T-helper 9 cell (primary cell): ENCODE measurements at places on chromosomes 1 and 21.

- no peak for DNase-seq
These were observed 167.9 kb downstream of the DYRK1A start for GRCh38 chr21:37534431-37534830.

DNA sequence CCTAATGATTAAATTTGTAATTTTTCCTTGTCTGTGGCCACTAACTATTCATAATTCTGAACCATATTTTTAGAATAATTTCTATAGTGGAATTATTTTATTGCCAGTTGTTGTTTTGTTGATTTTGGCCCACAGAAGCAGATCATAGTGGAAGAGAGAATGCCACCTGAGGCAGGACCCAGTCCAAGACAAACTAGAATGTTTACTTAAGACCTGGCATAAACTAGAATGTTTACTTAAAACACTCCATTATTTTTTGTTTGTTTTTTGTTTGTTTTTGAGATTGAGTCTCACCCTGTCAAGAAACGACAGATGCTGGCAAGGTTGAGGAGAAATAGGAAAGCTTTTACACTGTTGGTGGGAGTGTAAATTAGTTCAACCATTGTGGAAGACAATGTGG, 310.2 kb downstream of the MRPL39 start:
- DNase-seq: no peak

DNA sequence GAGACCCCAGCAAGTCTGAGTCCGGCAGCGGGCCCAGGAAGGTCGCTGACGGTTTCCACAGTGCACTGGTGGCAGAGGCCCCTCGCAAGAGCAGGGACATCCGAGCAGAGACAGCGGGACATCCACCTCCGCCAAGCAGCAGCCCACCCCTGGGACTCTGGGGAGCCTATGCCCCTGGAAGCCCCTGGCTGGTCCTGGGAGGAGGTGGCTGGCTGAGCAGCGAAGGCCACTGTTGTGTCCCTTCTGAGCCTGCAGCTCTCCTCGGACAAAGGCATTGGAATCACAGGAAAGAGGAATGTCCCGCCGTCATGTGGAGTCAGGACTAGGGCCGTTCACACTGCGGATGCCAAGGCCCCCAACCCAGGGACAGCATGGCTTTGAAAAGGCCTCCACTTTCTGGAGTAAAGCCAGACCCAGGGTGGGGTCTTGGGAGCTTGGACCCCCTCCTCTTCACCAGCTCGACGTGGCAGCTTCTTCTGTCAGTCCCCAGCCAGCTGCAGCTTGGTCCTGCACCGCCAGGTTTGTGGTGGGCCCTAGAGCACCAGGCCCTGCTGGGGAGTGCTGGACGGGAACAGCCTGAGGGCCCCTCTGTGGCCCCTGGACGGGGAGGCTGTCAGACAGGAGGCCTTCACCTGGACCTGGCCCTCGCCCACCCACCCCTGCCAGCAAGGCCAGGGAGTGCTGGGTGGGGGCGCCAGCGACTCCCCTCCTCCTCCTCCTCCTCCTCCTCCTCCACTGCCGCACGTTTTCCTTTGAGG, 1.4 kb downstream of the MEGF6 start:
- DNase-seq: no peak

DNA sequence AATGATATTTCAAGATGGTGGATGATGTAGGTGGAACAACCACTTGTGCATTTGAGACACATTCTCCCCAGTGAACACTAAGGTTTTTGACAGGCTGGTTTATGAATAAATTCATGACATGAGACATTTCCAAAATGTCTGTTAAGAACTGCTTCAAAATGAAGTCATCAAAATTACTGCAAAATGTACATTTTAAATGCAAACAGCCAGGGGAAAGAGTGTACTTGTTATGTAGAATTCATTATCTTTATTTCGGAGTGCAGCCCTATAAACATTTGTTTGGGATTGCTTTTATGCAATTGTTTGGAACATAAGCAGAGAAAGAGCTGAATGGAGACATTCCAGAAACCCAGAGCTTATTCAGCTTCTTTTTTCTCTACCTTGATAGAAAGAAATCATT, 49.5 kb downstream of the DSCAM start:
- DNase-seq: no peak

- no peak for DNase-seq
These were observed 143.5 kb upstream of the ESRRG start for GRCh38 chr1:216866714-216867113.

- DNase-seq: no peak
These were observed 1.7 kb downstream of the NR5A2 start for GRCh38 chr1:200029035-200029821.

- no peak for DNase-seq
These were observed 45.3 kb downstream of the AKNAD1 start for GRCh38 chr1:108811611-108812010.

DNA sequence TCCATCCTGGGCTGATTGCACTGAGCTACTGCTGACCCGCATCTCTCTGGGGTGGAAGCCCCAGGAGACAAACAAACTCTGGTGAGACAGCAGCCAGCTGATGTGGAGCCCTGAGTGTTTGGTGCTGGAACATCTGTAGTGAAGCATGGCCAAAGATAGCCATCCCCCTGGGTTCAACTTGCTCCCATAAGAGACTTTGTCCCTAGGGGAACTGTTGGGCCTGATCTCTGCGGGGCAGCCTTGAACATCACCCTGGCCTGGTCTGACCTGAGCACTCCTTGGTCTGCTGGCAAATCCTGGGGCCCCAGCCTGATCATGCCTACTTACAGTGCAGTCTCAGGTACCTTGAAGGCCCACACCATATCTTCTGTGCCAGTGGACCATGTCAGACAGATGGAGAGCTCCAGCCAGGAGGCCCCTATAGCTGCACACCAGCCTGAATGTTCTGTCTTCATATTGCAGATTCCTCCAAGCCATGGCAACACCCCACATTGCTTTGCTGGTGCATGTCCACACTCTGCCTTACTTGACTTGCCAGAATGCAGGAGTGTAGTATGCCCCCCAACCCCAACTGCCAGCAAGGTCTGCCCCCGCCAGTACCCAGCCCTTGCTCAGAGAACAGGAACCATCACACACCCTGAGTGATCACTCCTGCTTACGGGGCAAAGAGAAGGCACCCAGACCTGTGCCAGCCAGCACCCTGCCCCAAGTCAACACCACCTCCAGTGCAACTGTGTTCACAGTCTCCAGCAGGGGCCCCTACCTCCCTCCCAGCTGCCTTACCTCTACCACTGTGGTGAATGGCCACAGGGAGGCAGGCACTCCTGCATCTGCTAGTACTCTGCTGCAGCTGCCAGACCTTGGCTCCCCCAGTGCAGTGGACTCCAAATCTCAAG, 690.5 kb upstream of the NR5A2 start:
- no peak for DNase-seq

DNA sequence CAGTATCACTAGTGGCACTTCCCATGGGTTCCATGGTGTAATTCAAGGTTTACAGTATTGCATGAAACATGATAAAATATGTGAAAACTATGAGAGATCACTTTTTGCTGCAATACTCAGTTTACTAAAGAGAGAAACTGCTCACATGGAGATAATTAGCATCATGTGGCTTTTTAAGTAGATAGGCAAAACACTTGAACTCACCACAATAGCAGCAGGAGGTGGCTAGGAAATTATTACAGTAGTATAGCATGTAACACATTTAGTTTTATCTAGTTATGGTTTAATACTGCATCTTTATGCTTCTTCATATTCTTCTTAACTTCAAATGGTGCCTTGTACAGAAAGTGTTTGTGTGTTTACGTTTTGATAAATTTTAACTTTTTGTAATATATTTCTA, 698.5 kb upstream of the BRINP3 start:
- no peak for DNase-seq

GRCh38 chr1:240836271-240836670, 224.3 kb upstream of the GREM2 start:
- no peak for DNase-seq

DNA sequence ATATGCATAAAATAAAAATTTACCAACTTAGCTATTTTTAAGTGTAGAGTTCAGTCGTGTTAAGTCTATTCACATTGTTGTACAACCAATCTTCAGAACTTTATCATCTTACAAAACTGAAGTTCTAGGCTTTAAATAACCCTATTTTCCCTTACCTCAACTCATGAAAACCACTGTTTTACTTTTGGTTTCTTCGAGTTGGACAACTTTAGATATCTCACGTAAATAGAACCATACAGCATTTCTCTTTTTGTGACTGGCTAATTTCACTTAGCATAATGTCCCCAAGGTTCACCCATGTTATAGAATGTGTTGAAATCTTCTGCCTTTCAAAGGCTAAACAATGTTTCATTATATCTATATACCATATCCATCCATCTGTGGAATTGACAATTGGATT, 819.0 kb upstream of the ADGRL4 start:
- no peak for DNase-seq

DNA sequence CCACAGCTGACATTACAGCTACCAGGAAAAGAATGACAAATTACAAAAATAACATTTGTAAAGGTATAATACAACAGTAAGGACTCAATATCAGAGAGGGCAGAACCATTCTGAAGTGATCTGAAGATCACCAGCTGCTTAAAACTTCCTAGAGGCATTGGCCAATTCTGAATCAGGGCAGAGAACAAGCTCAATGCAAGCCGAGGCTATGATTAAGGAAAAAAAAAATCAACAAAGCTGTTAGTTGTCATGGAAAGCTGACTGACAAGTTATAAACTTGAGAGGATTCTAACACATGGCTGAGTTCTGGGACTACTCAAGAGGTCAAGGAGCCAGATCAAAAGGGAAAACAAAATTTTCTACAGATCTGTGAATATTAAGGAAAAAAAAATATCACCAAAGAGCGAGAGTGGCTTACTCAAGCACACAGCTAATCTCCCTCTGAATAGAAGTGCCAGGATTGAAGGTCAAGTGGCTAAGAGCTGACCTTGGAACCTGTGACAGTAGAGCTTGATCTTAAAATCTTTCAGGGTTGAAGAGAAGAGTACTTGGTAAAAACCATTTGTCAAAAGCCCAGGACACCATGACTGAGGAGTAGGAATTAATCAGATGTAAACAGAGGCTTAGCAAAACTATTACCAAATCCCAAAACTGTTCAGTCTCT, 383.4 kb downstream of the USP25 start:
- DNase-seq: no peak

DNA sequence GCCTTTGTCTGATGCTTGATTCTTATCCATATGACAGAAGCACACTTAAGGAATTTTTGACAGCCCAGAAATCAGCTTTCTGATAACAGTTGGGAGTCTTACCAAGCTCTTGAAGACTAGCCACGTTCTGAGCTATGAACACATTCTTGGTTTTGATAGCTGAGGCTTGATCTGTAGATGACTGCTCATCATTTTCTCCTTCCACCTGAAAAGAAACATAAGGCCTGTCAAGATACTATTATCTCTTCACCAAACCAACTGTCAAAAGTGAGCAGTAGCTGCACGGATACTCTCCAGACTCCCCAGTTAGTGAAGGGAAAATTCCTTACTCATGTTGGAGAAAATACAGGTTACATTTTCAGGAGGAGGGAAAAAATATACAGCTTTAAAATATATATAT, 12.2 kb downstream of the UBR4 start:
- no peak for DNase-seq

GRCh38 chr21:34128674-34129038, 55.3 kb downstream of the MRPS6 start:
- no peak for DNase-seq

DNA sequence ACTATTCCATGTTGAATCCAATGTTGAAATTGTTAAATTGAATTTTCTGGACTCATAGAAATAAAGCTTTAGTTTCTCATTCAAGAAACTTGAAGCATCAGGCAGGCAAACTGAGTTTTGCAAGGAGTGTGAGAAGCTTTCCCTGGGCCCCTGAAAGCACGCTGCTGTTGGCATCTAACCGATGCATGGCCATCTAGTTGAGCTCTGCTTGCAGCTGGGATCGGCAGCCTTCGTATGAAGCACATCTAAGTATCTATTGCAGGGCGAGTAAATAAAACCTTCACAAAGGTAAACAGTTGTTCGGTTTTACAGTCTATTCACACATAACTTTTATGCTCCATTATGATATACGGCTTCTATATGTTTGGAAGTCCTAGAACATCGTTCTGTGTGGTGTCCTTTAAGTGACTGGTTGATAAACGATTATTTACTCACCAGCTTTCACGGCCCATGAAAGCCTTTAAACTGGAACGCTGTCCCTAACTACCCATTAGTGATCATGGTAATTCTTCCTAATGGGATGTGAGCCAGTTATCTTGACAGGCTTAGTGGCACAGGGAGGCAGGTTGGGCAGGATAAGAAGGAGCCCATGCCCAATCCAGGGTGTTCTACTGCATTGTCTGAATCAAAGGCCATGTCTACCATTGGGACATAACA, 71.7 kb downstream of the SEC16B start:
- no peak for DNase-seq

GRCh38 chr1:38129971-38130370, 83.4 kb upstream of the POU3F1 start:
- DNase-seq: no peak

DNA sequence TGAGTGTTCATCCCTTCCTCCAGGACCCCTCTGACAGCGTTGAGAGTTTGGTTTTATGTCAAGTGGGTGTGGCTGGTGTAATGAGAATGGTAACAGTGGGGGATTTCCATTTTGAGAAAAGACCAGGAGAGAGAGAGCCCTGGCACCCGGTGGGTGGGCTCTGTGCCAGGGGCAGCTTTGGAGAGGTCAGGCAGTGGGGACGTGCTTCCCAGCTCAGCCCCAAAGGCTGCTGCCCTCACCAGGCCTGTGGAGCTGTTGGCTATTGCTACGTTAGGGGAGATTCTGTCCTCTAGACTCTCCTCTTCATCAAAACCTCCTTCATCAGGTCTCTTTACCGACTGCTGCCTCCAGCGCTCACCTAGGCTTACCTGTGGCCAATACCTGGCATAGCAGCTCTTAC, 176.3 kb downstream of the PTPRU start:
- DNase-seq: no peak

DNA sequence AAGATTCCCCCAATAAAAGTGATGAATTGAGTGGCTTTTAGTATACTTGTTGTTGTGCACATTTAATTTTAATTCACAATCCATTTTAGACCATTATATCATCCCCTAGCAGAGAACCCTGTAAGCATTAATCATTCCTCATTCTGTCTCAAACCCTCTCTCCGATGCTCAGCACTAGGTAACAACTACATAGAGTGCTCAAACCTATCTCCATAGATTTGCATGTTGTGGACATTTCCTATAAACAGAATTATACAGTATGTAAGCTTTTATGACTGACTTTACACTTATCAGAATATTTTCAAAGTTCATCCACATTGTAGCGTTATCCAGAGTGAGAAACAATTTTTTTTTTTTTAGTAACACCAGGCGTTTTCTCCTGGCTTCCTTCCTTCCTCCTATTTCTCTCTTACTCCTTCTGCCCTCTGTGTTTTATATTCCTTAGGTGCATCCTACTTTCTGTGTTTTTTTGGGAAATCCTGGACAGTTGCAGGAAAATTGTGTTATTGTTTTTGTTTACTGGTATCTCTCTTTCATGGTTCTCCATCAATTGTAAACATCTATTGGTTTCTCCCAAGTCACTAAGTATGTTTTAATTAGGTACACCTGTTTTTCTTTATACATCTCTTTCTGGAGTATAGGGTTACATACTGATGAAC, 1528.0 kb upstream of the TPTE start:
- no peak for DNase-seq

DNA sequence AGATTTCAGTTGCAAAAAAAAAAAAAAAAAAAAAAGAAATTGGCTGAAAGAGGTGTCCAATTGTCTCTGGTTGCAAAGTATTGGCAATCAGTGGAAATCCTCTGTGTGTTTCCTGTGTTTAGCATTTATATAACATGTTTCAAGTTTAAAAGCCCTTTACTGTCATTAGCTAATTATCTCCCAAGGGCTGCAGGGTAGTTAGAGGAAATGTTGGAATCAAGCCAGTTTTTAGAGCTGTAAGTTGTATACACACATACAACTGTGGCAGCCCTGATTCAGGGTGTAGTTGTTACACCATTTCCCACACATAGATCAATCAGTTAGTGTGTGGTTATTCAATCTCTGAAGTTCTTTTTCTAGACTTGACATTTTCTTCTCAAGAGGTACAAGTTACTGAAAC, 8.9 kb upstream of the ZNF326 start:
- no peak for DNase-seq
